Suprapubic skin (tissue), 4 donors: ENCODE measurements at places on chromosomes 12 and 14. TPM values are rescaled to one million over a fixed set of nuclear protein-coding genes. Genes with fewer than 3 reads are reported as not detected.

DNA sequence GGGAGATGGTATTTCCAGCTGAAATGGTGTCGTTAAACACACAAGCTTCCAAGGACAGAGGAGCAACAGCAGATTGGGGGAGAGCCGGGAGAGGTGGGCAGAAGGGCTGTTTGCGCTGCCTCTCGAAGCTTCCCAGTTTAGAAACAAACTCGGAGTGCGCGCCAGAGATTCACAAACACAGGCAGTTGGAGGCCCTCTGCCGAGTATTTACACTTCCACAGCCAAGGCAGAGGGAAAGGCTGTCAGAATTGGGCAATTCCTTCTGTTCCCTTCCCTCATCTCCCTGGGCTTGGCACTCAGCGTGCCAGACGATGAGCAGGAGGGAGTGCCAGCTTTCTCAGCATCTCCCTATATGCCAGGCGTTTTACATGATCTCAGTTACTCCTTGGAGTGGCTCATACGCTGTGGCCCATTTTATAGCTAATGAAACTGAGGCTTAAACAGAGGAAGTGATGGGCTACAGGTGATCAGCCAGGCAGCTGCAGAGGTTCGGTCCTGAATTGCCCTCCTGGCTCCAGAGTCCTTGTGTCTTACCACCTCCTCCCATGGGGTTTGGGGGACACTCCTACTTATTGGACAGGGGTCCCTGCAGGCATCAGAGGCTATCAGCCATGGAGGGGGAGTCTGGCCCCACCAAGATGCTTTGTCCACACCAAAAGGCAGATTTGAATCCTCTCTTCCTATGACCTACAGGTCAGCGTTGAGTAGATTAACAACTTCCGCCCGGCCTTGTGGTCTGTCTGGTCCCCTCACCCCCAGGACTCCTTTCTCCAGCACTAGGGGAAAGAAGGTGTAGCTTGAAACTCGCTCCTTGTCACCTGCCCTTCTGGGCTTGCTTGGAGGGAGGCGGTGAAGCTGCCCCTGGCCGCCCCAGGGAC, 3.1 kb downstream of the FAM222A start:
- DNase-seq = peak; percentile 73

- DNase-seq = no peak
Observed at GRCh38 chr12:25854991-25855390, 103.5 kb upstream of the RASSF8 start.

- DNase-seq = no peak
Observed at GRCh38 chr12:47193066-47193465, 113.3 kb upstream of the AMIGO2 start.

GRCh38 chr12:69483700-69484099, 13.5 kb downstream of the FRS2 start:
- DNase-seq = no peak

DNA sequence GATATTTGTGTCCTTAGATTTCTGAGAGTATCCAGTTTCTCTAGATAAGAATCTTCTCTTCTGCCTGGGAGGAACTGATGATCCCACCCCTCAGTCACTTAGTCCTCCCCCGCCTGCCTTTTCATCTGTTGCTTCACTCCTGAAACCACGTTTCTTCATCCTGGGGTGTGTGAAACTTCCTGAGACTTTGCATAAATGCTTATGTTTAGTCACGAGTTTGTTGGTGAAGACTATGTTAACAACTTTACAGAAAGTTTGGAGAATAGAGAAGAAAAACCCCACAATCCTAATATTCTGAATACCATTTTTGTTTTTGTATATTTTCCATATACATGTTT, 33.2 kb downstream of the MARK3 start:
- no peak for DNase-seq

GRCh38 chr14:65731933-65732506, 319.5 kb downstream of the FUT8 start:
- DNase-seq = no peak

DNA sequence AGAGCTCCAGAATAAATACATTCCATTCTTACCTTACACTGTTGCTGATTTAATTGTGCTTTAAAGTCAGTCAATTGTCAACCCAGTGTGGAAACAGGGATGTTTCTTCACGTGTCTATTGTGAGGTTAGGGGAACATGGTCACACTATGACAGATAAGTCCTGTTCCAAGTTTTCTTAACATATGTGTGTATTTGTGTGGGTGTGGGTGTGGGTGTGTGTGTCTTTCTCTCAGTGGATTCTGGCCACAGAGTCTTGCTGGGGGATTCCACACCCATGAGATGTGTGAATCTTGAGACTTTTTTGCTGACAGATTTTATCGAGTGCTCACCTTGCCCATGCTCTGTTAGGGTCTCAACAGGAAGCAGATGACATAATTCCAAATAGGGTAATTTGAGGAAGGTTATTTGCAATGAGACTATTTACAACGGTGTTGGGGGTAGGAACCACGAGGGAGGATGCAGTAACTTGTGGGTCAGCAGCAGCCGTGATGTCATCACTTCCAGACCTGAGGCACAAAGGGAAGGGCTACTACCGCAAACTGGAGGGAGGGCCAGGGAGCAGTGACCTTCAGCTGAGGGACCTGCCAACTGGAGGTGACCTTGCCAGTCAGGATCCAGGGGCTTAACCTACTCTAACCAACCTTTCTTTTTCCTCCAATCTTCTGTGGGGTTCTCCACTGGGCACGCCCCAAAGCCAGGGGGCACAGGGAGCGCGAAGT, 1.9 kb upstream of the VRK1 start:
- DNase-seq = no peak

- DNase-seq = no peak
Observed at GRCh38 chr14:53346988-53347387, 193.9 kb upstream of the DDHD1 start.

DNA sequence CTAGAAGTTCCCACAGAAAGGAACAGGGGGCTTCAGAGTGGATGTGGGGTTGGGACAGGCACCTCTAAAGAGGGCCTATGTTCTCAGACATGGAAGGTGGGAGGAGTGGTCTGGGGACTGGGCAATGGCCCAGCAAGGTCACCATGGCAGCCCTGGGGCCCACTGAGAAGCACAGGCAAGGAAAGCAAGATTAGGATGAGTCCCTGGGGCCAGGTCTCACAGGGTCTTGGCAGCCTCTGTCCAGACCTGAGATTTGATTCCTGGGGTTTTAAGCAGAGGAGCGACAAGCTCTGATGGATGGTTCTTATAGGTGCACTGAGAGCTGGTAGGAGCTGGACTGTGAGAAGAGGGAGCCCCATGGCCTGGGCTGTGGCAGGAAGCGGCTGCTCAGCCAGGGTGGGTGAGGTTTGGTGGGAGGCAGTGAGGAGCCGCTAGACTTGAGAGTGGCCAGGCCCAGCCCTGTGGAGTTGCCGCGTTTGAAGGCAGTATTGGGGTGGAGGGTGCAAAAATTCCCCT, 44.0 kb downstream of the DLK1 start:
- no peak for DNase-seq

DNA sequence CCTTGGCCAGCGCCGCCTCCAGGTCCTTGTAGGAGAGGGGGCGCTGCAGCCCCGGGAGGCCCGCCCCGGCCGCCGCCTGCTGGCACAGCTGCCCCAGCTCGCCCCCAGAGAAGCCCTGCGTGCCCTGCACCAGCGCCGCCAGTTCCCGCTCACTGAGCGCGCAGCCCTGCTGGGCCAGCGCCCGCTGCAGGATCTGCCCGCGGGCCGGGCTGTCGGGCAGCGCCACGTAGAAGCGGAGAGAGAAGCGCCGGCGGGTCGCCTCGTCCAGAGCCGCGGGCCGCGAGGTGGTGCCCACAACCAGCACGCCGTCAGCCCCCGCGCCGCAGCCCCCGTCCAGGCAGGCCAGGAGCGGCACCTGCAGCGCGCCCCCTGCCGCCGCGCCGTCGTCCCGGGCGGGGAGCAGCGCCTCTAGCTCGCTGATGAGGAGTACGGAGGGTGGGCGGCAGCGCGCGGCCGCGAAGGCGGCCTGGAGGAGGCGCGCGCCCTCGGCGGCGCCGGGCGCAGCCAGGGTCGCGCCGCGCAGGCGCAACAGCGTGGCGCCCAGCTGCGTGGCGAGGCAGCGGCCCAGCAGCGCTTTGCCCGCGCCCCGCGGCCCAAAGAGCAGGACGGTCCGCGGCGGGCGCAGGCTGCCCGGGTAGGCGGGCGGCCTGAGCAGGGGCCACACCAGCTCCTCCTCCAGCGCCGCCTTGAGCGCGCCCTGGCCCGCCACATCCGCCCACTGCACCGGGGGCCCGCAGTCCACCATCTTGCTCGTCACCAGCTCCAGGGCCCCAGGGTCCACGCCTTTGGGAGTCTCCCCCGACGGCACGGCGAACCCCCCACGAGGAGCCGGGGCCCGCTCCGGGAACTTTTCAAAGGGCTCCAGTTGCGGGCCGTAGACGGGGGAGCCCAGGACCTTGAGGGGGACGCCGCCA, 27.7 kb downstream of the FIGNL2 start:
- DNase-seq = no peak

DNA sequence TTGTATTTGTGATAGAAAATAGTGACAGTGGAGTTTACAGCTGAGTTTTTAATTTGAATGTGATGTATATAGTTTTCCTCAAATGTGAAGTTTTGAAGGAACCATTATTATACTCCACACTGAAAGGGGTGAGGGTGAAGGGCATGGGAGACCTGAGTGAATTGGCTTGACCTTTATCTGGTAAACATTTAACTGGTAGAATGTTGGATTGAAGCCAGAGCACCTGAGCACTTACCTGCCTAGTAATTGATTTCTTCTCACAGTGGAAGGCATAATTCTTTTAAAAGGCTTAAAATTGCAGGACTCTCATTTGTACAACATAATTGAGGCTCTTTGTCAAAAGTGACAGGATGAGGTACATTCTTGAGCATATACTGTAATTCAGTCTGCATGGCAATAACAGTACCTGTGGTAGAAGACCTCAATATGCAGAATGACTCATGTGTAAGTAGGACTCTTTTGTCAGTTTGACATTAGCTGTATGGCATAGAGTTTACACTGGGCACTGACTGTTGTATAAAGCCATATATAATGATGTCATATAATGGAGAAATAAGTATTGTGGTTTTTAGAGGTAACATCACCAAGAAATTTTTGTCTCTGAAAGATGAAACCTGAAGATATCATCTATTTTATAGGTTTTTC, 309.6 kb downstream of the TMTC2 start:
- no peak for DNase-seq

- no peak for DNase-seq
Observed at GRCh38 chr12:79082595-79082994, 218.0 kb downstream of the SYT1 start.

DNA sequence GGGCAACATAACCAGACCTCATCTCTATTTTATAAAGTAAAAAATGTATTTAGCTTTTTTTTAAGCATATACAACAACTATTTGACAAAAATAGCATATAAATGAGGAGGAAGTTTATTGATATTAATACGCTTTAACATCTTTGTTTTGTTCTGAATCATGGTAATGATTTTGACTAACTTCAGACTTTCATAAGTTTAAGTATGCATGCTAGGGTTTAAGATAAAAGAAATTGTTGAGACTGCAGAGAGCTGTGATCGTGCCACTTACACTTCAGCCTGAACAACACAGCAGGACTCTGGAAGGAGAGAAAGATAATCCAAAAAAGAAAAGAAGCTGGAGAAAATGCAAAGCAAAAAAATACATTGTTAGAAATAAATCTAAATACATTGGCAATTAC, 87.9 kb upstream of the AEBP2 start:
- DNase-seq = no peak

GRCh38 chr14:56814519-56814959, 4.3 kb upstream of the OTX2 start:
- DNase-seq = no peak

DNA sequence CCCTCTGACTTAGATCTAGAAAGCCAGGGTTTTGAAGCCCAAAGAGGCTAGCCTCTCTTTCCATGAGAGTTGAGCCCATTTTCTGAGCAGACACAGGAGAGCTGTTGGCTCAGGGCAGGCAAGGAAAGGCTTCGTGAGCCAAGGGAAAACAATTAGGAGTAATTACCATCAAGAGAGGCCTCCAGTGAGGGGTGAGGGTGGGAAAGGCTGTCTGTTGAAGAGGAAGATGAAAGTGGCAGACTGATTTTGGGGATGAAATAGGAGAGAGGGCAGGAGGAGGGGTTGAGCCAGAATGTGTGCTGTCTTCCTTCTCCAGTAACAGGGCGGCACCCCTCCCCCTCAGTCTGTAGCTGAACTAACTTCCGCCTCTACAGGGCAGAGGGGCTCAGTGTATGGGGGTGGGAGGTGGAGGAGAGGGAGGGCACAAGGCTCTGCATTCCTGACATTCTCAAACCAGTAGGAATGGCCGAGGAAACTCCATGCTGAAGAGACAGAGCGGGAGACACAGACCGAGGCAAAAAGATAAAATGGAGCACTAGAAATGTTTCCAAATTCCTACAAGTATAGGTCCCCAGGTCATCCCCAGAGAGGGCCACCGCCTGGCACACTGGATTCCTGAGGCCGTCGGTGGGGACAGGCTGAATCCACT, 33.1 kb upstream of the COL2A1 start:
- no peak for DNase-seq

GRCh38 chr12:131980263-131980662, 30.5 kb downstream of the EP400 start:
- no peak for DNase-seq

DNA sequence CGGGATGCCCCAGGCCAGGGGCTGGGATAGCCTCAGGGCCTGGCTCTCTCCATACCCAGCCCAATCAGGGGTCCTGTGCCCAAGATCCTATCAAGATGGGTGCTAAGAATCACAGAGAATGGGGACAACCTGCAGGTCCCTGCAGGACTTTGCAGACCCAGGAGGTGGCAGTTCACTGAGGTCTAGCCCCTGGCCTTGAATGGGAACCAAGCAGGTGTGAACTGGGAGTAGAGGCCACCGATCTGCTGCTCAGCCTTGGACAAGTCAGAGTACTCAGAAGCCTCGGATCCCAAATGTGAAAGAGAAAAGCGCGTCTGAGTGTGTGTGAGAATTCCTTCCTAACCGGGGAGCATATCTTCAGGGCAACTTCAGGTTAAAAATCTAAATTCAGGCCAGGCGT, 76.2 kb downstream of the ARL6IP4 start:
- DNase-seq = no peak

DNA sequence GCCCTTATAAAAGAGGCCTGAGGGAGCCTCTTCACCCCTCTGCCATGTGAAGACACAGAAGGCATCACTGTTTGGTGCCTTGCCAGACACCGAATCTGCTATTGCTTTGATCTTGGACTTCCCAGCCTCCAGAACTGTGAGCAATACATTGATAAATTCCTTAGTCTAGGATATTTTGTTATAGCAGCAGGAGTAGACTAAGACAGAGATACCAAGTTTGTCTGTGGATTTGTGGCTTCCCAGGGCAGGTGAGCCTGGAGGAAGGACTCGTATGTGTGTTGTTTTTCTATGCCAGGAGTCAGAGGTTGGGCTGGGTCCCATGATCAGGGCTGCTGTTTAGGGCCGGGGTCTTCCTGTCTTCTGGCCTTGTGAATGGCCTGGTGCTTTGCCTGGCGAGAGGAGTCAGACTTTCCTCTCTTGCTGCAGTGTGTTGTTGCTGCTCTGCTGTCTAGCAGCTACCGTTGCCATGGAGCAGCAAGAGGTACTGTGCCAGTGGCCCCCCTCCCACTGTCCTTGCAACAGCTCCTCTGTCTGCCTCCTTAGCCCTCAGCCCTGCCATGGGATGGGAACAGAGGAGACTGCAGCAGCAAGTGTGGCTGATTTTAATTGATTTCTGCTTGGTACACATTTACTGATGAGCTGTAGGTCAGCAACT, 111.2 kb downstream of the CHST11 start:
- DNase-seq = no peak

TGM1 gene
- total RNA-seq = 128 TPM

XRCC3 gene
- total RNA-seq = 20.0 TPM

NPFF gene
- total RNA-seq = not detected
